ENCODE measurements at places on chromosomes 11 and 22.
A peak's percentile ranks its signal among the peaks of the same experiment; 100 is the strongest.

DNA sequence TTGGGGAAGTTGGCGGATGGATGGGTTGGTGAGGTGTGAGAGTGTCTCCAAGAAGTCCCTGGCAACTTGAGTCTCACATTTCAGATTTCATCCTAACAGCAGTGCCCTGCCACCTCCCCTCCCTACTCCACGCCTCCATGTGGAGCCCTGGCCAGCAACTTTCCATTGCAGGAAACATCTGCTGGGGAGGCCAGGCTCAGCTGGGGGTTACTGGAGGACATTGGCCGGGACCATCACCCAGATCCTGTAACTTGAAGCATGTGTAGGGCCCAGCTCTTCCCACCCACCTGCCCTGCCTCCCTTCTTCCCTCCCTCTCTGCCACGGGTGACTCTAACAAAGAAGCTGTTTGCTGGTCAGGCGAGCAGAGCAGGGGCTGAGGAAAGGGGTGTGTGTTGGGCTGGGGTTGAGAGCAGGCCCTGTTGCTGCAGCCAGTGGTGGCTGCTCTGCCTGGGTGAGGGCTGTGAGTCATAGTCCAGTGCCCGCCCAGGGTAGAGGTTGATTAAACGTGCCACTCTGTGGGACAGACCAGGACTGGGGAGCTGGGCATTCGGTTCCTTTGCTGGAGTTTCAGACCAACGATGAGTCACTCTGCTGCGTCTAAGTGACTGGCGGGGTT lies 64.0 kb downstream of the SCN3B start:
- no peak for DNase-seq

GRCh38 chr11:108970221-108970991 lies 305.5 kb downstream of the DDX10 start:
- no peak for DNase-seq

GRCh38 chr11:120197977-120198376 lies 12.9 kb upstream of the OAF start:
- no peak for DNase-seq

DNA sequence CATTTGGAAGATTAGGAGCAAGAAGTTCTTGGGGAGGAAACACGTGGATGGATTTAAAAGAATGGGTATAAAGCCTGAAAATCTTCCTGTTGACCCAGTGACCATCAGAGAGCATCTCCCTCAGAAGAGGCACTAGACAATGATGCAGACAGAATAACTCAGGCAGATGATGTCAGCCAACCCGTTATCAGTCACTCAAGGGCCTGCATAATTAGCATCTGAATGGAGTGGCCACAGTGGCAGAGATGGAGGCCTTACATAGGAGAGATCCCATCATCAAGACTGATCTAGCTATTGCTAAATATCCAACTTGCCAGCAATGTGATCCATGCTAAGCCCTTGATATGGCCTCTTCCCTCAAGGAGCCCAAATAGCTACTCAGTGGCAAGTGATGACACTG lies 70.7 kb upstream of the CD82 start:
- DNase-seq: no peak

DNA sequence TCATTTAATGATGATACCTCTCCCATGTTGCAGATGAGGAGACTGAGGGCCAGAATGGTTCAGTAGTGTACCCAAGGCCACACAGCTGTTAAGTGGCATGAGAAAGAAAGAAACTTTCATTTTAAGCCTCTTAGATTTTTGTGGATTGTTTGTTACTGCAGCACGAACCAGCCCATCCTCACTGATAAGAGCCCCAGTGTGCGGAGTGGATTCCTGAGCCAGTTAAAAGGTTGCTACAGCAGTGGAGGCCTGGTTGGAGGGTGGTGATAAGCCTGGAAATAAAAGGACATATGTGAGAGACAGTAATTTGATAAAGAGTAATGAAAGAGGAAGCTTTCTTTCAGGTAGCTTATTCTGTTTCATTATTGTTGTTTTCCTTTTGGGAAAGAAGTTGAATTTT lies 89.0 kb downstream of the ATXN10 start:
- no peak for DNase-seq

- DNase-seq: no peak
These were observed 27.0 kb downstream of the SGSM3 start for GRCh38 chr22:40397396-40397795.

DNA sequence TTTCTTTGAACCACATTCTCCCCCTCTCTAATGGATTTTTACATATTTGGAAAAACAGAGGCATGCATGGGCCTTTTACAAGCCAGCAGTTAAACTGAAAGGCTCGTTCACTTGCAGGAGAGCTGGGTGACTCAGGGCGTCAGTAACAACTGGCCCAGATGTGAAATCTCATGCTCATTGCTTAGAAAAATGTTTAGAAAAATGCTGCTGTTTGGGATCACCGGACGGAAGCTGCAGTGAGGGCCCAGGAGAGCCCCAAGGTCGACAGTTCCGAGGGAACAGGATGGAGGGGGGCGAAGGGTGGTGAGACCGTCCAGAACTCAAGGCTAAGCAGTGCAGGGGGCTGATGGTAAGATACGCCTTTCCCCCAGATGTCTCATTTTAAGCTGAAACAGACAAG lies 41.7 kb upstream of the SMTN start:
- no peak for DNase-seq

DNA sequence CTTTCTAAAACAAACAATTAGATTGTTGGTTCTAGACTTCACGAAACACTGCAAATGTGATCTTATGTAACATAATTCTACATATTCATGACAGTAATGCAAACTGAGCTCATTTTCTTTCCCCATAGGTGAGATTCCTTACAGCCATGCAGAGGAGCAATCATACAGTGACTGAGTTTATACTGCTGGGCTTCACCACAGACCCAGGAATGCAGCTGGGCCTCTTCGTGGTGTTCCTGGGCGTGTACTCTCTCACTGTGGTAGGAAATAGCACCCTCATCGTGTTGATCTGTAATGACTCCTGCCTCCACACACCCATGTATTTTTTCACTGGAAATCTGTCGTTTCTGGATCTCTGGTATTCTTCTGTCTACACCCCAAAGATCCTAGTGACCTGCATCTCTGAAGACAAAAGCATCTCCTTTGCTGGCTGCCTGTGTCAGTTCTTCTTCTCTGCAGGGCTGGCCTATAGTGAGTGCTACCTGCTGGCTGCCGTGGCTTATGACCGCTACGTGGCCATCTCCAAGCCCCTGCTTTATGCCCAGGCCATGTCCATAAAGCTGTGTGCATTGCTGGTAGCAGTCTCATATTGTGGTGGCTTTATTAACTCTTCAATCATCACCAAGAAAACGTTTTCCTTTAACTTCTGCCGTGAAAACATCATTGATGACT lies 1.5 kb downstream of the OR9G1 start:
- no peak for DNase-seq

- peak; percentile 38 for DNase-seq
These were observed 42.1 kb upstream of the KLHL35 start for GRCh38 chr11:75474878-75475766.

DNA sequence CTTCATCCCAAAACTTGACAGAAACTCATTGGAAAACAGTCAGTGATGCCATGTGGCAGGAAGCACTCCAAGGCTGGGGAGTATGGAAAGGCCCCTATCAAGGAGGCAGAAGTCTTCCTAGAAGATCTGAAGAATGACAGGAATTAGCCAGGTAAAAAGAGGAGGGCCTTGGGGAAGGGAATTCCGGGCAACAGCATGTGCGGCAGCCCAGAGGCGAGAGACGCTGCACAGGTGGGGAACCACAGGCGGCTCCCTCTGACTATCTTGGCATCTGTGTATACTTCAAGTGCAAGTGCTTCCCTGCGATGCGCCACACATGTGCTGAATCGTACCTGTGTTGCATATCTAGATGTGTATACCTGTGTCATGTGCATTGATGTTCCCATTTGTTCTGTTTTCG lies 12.7 kb downstream of the PDE2A start:
- no peak for DNase-seq

GRCh38 chr11:103700622-103701021 lies 335.8 kb upstream of the DDI1 start:
- no peak for DNase-seq

GRCh38 chr11:120998581-120998980 lies 25.3 kb upstream of the TBCEL start:
- DNase-seq: no peak

GRCh38 chr11:92978271-92979111 lies 9.0 kb downstream of the MTNR1B start:
- DNase-seq: no peak

DNA sequence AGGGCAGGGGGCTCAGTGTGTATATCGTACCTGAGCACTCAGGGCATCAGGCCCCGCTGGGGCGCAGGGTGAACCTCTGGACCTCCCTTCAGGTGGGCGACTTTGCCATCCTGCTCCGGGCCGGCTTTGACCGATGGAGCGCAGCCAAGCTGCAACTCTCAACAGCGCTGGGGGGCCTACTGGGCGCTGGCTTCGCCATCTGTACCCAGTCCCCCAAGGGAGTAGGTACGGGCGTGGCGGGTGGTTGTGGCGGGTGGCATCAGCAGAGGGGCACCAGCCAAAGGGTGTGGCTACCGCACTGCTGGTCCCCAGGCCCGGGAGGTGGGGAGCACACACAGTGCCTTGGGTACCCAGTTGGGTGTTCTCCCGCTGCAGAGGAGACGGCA lies 6.3 kb downstream of the SLC39A13 start:
- DNase-seq: no peak

DNA sequence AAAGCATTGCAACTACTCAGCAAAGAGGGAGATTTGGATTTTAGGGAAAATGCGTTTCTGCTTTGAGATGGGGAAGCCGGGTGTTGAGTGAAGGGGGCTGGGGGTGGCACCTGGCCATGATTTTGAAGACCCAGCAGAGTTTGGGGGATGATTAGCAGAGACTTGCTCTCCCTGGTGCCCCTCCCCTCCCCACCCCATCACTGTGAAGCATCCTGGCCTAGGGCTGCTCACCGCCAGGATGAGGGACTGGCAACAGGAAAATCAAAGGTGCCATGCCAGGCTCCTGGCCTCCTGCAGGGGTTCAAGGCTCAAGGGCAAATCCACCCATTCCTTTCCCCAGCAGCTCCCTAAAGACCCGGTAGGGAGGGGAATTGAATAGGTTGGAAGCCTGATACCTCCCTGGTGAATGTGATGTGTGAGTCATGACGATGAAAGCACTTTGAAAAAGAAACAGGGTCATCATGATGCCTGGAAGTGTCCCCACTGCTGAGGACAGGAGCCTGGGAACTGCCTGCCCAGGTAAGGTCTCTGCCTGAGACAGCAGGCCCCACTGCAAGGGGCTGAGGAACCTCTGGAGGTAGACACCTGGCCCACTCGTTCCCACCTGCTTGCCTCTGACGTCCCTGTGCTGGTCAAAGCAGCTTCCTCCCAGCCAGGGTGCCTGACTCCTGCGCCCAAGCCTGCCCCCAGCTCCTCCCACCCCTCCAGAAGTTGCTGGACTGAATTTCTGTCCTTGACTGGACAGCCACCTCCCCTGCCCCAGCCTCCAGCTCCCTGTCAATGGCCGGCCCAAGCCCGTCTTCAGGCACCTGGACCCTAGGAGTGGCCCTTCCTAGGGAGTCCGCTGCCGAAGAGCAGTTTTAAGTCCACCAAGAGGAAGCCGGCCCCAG lies 1.7 kb downstream of the CHST1 start:
- no peak for DNase-seq

- DNase-seq: no peak
These were observed 74.6 kb downstream of the PTPRJ start for GRCh38 chr11:48054994-48055291.

DNA sequence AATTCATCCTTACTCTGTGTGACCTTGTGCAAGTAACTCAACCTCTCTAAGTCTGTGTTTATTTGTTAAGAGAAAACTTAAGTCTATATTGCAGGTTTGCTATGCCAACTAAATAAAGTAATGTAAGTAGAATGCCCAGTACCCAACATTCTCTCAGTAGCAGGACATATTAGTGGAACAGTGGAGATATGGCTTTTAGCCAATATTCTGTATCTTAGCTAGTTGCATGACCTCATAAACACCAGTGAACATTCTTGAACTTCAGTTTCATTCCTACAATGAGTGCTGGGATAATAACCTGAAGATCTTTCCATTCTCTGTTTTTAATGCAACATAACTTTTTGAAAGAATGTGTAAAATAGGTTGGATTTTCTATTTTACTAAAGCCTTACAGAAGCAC lies 77.0 kb downstream of the RAB38 start:
- no peak for DNase-seq

GRCh38 chr11:132644520-132645239 lies 887.6 kb downstream of the OPCML start:
- no peak for DNase-seq

- no peak for DNase-seq
These were observed 40.6 kb downstream of the RBFOX2 start for GRCh38 chr22:35988030-35988429.

GRCh38 chr11:80960381-80961029 lies 1519.7 kb upstream of the TENM4 start:
- DNase-seq: no peak

DNA sequence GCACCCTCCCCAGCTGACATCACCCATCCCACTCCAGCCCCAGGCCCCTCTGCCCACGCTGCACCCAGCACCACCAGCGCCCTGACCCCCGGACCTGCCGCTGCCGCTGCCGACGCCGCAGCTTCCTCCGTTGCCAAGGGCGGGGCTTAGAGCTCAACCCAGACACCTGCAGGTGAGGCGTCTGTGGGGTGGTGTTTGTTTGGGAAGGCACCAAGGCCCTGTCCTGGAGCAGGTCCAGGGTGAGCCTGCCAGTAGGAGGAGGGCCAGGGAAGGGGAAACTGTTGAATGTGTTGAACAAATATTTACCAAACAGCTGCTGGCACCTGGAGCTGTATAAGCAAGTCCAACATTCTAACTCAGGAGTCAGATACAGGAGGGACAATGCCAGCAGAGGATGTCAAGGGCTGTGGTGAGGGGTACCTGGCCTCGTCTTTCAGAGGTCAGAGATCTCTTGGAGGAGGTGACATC lies 3.1 kb downstream of the VEGFB start:
- no peak for DNase-seq

DNA sequence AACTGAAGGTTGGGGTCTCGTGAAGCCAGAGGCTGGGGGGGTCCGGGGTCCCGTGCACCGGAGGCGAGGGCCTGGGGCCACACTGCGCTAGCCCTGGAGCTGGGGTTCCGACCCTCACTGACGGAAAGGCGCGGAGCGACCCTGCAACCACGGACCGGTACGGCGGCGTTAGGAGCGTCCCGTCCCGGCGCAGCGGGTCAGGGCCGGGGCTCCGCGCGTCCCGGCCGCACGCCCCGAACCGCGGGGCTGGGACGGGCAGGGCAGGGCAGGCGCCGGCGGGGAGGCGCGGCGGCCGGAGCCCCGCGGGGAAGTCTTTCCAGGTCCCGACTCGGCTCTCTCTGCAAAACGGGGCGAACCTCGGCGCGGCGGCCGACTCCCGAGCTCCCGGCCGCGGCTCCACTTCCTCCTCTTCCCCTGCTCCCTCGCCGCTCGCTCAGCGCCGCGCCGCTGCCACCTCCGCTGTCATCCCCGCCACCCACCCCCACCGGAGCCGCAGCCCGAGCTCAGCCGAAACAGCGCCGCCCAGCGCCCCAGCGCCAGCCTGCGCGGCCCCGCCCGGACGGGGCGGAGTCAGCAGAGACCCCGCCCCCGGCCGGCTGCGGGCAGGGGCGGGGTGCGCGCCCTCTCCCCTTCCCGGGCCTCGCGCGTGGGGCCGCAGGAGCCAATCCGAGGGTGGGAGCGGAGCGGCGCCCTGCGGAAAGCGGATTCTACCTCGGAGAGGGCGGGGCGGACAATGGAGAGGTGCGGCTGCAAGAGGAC lies at the start of gene GDPD5:
GDPD5 (minus strand) TSS at position 509 of the 759 bp plus-strand sequence. CDS start 48,206 bp downstream, outside the sequence.
- DNase-seq: peak; percentile 87
